Activated effector memory CD4-positive, alpha-beta T cell treated with Interleukin-2 at 50 U/mL for 16 hours (primary cell): ENCODE measurements at places on chromosomes 3 and 15.
A peak's percentile ranks its signal among the peaks of the same experiment; 100 is the strongest.

DNA sequence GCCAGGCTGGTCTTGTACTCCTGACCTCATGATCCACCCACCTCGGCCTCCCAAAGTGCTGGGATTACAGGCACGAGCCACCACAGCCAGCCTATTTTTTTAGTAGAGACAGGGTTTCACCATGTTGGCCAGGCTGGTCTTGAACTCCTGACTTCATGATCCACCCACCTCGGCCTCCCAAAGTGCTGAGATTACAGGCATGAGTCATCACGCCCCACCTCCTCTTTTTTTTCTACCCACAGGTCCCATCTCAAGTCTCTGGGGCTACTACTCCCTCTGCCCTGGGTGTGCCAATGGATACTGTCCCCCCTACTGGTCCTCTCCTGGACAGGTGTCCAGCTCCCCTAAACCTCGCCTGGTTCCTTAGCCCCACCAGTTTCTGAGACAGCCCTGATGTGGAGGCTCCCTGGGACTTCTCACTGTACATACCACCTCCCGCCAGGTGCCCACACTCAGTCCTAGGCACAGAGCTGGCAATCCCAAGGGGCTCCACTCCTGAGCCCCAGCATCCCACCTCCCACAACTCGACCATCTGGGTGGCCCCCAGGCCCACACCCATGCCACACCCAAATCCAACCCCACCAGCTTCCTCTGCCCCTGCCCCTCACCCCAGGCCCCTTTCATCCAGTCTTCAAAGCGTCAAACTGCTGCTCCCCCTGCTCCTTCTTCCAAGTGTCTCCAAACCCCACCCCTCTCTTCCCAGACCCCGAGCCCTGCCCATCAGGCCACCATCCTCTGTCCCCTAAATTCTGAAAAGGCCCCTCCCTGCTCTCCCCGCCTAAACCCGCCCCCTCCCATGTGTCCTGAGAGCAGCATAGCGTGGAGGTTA is 13.1 kb upstream of the CYP11A1 start:
- no peak for DNase-seq

DNA sequence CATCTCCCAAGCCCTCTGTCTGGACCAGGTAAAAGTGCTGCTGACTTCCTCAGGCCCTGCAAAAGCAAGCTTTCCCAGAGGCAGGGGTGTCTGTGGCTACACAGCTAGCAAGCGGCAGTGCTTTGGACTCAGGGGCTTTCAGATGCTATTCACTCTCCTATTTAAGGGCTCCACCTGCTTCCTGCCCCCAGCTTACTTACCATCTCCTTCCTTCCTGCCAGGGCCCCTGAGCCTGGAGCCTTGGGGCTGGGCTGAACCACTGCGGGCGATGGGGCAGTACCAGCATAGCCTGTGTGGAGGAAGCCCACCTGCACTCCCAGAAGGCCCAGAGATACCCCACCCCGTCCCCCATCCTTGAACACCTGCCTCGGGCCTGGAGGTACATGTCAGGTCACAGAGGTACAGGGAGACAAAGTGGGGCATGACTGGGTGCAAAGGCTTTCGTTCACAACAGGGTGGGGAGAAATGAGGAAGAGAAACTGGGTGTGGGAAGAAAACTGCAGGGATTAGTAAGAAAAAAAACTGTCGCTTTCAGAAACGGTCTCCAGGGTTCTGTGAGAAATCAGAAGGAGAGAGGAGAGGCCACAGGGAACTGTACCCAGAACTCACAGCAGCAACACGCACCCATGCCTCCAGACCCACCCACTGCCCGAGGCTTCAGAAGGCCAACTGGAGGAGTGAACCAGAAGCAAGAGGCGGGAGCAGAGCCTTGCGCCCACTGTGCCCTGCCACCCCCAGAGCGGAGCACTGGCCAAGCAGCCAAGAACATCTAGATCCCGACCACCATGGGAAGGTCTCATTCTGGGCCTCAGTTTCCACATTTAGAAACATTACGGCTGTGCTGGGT is 49.5 kb downstream of the CCDC12 start:
- peak; percentile 29 for DNase-seq

DNA sequence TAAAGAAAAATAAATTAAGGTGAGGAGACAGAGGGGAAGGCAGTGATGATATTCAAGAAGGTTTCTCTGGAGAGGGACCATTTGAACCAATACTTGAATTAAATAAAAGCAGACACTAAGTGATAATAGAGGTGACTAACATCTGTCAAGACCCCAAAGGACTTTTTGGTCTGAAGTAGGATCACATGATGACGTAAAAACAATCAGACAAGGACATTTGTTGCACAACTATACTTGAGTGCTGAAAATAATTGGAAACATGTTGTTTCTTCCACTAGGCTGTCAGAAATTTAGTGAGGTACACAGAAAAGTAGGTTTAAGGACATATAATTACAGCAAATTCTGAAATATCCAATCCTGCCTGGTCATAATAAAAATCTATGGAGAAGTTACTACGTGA is 179.5 kb downstream of the WNT5A start:
- no peak for DNase-seq

DNA sequence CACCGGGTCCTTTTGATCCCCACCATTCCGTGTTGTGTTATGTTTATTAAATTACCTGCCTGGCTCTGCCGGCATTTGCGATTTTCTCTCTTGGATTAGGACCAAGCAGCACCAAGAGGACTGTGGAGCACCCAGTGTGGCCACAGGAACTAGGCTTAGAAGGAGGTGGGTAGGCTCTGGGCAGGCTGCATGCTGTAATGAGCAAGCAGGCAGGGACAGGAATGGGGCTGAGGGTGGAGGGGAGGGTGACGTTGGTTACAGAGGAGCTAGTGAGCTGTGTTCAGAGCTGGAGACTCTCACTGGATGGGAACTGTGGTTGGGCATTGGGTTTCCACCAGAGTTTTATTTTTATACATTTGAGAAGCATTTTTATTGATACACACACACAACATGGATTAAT is 7.9 kb upstream of the SCN5A start:
- DNase-seq = no peak

DNA sequence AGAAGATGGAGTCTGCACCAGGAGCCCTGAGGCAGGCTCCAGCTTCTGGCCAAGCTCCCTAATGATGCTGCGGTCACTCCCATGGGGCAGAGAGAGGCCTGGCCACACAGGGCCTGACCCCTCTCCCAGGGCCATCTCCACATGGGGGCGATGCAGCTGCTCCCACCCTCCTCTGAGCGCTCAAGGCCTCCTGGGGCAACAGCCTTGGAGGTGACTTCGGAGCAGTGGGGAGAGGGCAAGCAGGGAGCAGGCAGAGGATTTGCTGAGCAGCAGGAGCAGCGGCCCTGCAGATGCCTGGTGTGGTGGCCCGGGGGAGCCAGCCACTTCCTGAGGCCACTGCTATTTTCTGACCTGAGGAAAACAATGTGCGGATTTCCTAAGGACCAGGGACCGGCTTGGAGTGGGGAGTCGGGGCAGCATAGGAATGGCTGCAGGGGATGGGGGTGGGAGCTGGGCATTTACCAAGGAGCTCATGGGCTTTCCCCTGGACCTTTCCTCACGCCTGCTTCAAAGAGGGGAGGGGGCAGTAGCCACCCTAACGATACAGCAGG is 81.6 kb upstream of the RPL32 start:
- no peak for DNase-seq

- no peak for DNase-seq
Observed at GRCh38 chr3:16460886-16461285, 52.6 kb downstream of the RFTN1 start.

DNA sequence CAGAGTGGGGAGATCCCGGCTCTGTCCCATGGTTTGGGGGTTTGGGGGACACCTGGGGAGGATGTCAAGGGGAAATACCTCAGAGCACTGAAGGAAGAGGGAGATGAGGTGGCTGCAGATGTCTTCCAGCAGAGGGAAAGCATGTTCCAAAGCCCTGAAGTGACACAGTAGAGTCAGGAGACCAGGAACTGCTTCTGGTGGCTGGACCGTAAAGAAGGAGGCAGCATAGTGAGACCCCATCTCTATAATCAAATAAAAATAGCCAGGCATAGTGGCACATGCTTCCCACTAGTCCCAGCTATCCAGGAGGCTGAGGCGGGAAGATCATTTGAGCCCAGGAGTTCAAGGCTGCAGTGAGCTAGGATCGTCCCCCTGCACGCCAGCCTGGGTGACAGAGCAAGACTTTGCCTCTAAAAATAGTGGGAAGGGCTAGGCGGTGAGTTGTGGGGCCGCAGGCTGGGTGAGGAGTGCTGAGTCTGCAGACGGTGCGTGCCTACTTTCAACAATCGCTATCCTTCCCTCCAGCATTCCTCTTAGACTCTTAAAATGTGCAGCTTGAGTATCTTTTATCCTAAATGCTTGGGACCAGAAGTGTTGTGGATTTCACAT is 26.2 kb downstream of the HES1 start:
- no peak for DNase-seq

GRCh38 chr3:62134061-62134496 is 239.3 kb downstream of the FEZF2 start:
- no peak for DNase-seq

DNA sequence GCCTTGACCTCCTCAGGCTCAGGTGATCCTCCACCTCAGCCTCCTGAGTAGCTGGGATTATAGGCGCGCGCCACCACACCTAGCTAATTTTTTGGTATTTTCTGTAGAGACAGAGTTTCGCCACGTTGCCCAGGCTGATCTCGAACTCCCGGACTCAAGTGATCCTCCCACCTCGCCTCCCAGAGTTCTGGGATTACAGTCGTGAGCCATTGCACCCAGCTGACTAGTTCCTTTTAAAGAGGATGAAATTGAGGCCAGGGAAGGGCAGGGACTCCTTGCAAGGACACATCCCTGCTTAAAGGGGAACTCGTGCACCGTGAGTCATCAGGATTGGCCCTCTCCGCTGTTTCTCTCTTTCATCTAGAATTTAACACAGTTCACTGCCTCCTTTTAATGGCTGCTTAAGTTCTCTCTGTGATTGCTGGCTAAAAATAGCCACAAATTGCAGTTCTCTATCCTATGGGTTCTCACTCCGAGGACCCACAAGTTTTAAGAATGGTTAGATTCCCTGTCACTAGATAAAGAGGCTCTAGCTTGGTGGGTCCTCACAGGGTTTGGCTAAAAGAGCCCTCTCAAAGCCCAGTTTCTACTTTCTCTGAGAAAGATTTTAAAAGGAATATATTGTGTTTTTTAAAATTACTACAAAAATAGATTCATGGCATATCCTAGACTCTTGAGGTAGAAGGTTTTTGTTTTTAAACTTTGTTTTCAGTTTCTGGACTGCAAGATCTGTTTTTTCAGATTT is 1.4 kb downstream of the CRTAP start:
- DNase-seq = no peak

DNA sequence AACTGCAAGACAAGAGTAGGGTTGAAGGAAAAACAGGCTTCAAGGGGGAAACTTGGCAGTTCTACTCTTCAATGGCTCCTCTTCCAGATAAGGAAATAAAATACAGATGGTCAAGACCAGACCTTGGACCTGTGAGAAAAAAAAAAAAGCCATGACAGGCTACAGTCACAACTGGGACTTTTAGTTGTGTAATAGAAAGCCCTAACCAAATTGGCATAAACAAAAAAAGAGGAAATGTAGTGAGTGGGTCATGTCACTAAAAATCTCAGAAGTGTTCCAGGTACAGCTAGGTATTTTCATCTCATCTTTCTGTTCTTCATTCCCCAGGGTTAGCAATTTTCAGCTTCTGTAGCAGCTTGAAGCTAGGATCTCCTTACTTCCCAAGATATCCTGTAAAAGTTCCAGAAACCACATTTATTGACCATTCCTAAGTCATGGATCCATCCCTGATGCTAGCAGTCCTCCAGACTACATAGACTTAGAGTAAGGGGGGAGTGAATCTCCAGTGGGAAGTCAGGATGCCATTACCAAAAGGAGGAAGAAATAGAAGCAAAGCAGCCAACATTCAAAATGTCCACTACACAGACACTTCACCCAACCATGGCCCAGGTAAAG is 61.0 kb upstream of the CSTA start:
- no peak for DNase-seq

DNA sequence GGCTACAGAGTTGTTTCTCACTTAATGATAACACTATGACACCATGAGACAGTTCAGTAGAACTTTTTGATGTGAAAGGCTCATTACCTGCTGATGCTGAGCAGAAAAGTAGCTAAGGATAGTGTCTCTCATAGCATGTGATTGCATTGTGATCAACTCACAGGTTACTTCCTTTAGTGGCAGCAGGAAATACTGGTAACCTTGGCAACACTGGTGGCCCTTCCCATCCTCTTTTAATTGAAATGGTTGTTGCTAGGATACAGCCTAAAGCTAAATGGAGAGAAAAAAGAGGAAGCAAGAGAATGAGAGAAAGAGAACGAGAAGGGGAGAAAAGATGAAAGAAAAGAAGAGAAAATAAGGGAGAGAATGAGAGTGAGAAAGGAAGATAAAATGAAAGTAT is 204.7 kb upstream of the GAP43 start:
- DNase-seq = no peak

DNA sequence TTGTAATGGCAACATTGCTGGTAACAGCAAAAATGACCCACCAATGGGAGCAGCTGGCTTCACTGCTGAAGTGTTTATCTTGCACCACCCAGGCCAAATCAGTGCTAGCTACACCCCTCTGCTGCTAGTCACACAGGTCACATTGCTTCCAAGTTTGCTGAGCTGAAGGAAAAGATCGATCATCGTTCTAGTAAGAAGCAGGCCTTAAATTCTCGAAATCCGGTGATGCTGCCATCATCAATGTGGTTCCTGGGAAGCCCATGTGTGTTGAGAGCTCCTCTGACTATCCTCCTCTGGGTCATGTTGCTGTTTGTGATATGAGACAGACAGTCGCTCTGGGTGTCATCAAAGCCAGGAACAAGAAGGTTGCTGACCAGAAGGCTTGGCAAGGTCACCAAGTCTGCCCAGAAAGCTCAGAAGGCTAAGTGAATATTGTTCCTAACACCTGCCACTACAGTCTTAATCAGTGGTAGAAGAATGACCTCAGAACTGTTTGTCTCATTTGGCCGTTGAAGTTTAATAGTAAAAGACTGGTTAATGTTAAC is 21.2 kb downstream of the TM4SF4 start:
- DNase-seq = no peak
